NCI-H774 (cell line): ENCODE measurements at places on chromosomes 11 and 22.

- DNase-seq: no peak
Observed at GRCh38 chr22:29212743-29213142, 7.0 kb downstream of the EMID1 start.

- DNase-seq: peak; percentile 52
Observed at GRCh38 chr11:59754859-59755700, at the start of gene STX3. Gene STX3 (plus strand): TSS chr11:59755376. CDS start chr11:59755606, 230 bp downstream.

DNA sequence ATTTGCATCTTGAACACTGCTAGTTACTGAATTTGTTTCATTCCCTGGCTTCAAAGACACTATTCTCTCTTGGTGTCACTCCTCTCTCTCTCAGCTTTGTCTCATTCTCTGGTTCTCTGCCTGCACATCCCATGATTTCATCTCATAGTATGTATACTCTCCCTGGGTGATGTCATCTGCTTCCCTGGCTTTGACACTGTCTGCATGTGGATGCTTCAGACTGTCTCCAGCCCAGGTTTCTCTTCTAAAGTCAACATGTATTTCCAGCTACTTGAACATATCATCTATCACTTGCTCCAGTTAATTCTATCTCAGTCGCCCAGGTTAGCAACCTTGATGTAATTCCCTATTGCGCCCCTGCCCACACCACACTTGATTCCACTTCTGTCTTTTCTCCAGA lies 9.3 kb upstream of the ACAT1 start:
- no peak for DNase-seq

DNA sequence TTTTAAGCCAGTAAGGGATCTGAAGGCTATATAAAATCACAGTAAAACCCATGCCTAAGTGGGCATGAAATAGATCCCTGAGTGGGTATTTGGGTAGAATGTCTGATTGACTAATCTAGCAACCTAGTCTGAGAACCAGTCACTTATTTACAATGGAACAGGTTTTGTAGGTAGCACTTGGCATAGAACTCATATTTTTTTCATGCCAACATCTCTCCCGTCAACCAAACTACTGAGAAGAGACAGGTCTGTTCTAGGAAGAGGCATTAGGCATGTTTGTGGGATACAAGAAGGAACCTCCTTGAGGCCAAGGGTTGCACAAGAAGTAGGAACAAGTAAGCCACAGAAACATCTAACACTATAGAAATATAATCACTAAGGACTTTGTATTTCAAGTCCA lies 840.4 kb upstream of the TENM4 start:
- no peak for DNase-seq

DNA sequence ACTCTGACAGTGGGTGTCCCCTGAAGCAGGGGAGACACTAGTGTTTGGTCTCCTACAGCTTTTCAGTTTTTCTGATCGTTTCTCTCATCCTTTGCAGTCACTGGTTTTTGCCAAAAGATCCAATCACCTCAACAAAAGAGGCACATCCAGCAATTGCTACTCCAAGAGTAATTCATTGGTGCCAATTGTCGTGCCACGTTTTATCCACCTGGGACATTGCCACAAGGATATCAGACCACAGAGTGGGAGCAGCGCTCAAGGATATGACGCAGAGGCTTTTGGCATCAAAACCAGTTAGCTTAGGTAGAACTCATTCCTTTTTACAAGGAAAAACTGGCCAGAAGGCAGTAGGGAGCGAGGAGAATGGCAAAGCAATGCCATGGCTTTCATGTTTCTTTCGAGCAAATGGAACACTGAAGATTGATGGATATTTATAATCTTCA lies 40.9 kb upstream of the BLID start:
- no peak for DNase-seq

- DNase-seq: no peak
Observed at GRCh38 chr11:93468290-93468689, 74.9 kb downstream of the SMCO4 start.

- DNase-seq: no peak
Observed at GRCh38 chr11:119361941-119362725, 15.6 kb upstream of the MFRP start.

- no peak for DNase-seq
Observed at GRCh38 chr11:112225753-112226061, 521 bp upstream of the PTS start.

DNA sequence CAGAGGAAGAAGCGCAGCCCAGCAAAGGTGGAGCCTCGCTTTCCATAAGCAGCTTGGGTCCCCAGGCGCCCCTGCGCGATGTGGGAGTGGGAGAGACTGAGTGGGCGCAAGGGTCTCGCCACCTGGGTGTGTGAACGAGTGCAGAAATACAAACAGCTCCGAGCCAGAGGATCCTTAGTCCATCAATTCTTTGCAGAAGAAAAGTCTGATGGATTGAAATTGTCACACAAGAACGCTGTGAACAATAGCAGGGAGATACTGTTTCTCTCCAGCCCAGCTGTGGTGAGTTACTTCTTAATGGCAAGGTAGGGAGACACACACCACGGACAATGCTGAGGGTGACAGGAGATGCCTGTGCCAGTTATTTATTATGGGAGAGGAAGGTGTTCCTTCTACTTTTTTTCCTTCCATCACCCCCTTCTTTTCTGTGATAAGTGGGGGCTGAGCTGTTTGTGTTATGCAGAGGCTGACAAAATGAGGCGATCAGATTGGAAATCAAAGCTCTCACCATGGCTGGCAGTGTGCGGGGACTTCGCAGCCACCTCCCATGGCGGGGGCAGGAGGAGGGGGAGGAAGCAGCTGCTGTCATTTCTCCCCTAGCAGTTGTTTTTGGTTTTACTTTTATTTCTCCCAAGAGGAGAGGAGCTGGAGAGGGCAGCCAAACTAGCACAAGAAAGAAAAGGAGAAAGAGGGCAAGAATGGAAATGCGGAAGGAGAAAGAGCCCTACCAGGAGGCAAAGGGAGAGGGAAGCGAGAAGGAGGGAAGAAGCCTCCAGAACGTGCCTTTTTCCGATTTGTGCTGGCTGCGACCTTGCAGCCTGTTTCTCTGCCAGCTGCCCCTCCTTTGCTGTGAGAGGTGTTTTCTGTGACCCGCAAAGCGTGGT lies 755.8 kb downstream of the NTM start:
- no peak for DNase-seq

DNA sequence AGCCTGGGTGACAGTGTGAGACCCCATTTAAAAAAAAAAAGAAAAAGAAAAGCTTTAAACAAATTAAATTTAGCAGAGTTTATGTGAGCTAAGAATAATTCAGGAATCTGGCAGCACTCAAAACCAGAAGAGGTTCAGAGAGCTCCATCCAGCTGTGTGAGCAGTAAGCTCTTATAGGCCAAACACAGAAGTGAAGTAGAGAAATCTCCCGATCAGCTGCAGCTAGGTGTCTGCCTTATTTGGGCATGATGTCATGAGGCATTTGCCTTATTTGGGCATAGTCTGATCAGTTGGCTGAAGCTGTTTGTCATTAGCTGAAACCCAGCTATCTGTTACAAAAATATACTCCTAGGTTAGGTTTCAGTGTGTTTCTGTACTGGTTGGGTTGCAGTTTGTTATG lies 8.2 kb downstream of the MS4A15 start:
- DNase-seq: no peak

DNA sequence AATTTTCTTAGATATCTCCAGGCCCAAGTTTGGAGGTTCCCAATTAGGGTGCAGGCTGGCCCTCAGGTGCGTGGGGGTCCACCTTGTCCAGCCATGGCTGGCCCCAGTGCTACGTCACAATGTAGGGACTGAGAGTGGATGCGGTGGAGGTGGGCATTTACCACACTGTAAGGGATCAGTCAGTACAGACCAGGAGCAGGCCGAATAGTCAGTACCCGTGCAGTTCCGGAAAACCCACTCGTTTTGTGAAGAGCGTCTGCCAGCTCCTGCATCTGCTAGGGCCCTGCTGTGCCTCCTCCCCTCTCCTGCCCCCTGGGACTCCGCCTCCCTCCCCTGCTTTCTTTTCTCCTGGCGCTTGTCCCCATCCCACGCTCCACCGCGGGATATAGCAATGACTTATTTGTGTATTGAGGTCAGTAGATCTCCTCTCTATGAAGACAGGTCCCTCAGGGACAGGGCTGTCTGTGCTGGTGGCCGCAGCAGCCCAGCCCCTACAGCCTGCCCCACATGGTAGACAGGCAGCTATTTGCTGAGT lies 50.4 kb upstream of the SEPTIN5 start:
- no peak for DNase-seq

- no peak for DNase-seq
Observed at GRCh38 chr11:68990995-68991780, 10.4 kb upstream of the MRGPRD start.

DNA sequence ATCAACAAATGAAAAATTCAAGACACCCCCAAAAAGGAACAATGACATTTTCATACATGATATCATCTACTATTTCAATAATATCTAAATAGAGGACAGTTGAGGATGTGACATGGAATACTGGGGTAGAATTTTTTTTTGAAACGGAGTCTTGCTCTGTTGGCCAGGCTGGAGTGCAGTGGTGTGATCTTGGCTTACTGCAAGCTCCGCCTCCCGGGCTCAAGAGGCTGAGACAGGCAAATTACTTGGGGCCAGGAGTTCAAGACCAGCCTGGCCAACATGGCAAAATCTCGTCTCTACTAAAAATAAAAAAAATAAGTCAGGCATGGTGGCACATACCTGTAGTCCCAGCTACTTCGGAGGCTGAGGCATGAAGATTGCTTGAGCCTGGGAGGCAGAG lies 41.4 kb downstream of the LRRC74B start:
- no peak for DNase-seq

GRCh38 chr11:121625777-121626506 lies 173.2 kb upstream of the SORL1-AS1 start:
- no peak for DNase-seq

DNA sequence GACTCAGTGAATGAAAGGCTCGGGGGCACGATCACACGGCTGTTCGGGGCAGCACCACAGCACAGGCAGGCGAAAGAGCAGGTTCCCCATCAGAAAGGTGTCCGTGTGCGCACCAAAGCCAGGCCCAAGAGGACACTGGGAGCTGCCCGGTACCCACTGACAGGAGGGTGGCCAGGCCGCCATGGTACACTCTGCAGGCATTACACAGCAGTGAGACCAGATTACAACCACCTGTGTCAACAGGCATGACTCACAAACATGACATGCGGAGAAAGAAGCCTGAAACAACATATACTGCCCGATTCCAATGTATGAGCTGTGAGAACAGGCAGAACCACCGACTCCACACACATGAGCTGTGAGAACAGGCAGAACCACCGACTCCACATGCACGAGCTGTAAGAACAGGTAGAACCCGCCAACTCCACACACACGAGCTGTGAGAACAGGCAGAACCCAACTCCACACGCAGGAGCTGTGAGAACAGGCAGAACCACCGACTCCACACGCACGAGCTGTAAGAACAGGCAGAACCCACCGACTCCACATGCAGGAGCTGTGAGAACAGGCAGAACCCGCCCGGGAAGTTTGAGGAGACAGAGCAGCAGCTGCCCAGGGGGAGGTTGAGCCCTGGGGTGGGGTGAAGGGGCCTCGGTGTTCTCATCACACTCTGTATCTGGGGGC lies 32.6 kb downstream of the KIAA0930 start:
- no peak for DNase-seq

GRCh38 chr11:130042093-130042591 lies 27.6 kb upstream of the APLP2 start:
- DNase-seq: peak; percentile 59

DNA sequence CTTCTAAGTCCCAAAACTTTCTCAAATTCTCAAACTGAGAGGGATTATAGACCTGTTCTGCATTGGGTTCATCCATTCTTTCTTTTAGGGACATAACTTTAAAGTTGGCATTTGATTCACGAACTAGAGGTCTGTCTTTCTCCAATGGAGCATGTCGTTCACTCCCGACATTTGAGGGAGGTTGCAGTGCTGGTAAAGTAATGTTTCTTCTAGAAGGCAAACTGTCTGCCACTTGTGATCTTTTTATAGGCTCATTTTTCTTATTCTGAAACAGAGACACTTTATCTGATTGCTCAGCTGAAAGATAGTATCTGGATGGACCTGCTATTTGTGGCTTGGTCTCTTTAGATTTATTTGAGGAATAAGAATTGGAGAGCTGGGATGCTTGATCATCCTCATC lies 40.4 kb upstream of the CCDC89 start:
- DNase-seq: no peak

DNA sequence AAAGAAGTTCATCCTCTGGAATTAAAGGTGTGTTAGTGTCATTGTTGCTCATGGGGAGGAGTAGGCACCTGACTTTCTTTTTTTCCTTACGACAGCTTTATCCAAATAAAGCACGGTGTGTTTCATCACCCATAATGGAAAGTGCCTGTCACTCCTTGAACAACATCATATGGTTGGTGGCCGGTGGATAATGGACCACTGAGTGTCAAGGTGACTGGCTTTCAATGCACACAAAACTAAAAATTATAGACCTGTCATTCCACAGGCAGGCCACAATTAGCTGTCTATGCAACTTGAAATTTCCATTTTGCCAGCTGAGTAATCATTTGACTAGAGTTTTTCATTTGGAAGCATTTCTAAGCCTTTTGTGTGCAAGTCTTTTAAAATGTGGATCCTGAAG lies 45.0 kb upstream of the MPPED2 start:
- DNase-seq: no peak

DNA sequence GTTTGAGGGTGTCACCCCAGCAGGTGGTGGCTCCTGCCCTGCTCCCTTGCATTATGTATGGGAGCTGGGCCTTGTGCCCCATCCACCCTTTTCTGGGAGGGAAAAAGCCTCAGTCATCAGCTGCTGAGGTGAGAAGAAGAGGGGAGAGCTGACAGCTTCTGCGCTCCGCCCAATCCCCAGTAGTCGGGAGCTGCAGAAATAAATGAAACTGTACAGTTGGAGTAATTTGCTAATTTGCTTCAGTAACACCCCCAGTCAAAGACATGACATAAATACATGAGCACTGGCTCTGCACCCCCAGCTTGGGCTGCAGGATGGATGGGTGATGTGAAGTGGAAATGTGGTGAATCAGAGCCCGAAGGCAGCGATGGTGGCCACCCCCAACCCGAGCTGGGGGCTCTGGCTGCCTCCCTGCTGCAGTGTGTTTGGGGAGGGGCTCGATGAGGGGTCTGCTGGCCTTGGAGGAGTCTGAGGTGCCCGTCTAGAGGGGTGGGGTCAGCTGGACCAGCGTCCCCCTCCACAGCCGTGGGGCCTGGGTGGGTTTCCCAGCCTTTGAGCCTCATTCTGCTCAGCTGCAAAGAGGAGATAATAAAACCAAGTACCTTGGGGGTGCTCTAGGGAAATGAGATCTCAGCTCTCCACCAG lies 59.2 kb downstream of the MPPED1 start:
- DNase-seq: no peak

GRCh38 chr11:121119440-121119839 lies 18.4 kb downstream of the TECTA start:
- DNase-seq: no peak

DNA sequence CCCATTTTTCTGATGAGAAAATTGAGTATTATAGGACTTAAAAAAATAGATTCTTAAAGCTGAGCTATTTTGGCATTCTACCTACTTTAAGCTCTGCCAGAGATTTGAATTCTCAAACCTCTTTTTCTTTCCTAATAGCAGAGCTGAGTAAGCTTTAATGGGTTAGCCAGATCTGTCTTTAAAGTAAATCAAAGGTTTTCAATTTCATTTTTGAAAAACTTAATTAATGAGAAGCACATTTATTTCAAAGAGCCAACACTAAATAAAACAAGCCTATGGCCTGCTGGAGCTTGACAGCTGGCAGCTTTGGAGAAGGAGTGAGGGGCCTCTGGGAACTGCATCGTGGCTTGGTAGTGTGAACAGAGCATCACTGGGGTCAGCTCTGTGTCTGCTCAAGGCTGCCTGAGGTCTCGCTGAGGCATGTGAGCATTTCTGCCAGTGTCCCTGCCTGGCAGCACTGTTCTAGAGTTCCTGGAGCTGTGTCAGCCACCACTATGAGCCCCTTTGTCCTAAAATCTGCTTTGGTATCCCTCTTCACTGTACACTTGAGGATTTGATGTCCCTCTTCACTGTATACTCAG lies 50.4 kb upstream of the PRSS23 start:
- DNase-seq: no peak
